Right lung (tissue), 10 donors: ENCODE measurements at places on chromosomes 5 and 9. TPM values are rescaled to one million over a fixed set of nuclear protein-coding genes. Genes with fewer than 3 reads are reported as not detected.

DNA sequence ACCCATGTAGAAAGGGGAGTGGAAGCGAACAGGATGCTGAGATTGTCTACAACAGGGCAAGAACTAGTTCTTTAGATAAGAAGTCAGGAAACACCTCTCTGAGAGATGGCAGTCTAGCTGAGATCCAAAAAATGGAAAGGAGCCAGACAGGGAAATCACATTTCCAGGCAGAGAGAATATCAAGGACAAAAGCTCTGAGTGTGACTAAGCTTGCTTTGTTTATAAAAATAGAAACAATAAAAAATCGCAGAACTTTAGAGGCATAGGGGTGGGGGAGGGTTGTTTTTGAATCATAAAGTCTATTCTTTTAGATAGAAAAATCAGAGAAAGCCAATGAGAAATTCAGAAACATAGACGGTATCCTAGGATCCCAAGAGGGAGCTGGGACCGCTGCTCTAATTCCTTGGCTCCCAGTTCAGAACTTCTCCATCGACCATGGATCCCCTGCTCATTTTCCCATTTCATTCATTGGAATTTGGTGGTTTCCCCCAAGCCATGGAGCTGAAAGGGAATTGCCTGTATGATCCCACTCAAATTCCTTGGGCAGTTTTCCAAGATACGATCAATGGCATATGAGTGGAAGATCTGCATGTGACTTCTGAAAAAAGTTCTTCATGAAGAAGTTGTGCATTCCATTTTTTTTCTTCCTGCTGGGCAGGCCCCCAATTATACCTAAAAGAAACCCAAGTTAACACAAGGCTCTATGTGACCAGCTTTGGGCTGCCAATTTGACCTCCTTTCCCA lies 182.0 kb downstream of the GRIA1 start:
- no peak for DNase-seq

DNA sequence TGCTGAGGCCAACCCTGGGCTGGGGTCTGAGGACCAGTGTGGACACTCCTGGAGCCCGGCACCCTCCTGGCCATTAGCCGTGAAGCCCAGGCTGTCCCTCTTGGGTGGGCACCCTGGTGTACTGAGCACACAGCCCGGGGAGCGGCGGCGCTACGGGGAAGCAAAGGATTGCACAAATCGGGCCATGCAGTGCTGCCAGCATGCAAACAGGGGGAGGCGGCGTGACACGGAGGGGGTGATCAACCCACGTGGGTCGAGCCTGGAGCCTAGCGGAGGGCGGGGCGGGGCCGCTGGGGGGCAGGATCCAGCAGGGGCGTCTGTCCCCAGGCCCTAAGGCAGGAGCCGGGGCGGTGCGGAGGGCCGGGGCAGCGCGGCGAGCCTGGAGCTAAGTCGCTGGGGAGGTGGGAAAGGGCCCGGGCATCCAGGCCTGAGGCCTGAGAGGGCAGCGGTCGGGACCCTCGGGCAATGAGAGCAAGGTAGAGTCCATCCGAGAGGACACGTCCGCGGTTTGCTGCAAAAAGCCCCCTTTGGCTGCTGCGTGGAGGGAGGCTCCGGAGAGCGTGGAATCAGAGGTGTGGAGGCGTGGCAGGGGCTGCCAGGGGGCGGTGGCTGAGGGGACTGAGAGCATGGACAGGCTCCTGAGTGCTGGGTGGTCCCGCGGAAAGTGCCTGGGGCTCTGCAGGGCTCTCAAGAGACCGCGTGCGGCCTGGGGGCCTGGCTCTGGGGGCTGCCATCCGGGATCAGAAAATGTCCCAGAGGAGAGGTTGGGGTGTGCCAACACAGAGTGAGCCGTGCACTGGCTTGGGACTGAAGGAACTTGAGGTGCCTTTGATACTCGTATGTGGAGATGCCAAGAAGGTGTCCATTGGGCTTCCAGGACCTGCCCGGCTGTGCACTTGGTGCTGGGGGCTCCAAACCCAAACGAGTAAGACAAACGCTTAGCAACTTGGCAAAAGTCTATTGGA lies 94.2 kb downstream of the BARX1 start:
- DNase-seq: no peak

- no peak for DNase-seq
Measured at GRCh38 chr9:4618700-4619099, 43.4 kb upstream of the PLPP6 start.

The HRCT1 gene
- polyA plus RNA-seq: 0.87 TPM

- DNase-seq: no peak
Measured at GRCh38 chr5:81904166-81904565, 67.7 kb upstream of the ATG10 start.
